COR-L47 (cell line): ENCODE measurements at places on chromosomes 12 and 14.

DNA sequence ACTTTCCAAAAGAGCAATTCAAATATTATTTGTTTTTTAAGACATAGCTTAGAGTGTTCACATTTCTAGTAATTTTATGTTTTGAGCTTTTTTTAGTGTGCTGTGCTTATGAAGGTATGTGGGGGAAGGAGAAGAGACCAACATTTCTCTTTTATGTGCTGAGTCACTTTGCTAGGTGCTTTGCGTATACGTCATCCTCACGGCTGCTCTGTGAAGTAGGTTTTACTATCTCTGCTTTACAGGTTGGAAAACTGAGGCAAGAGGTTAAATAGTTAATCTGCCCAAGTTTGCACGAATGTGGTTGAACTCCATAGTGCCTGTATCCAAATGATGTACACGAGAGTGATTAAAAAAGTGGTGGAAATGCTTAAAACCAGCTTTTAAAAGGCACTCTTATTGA is 75.9 kb downstream of the AEBP2 start:
- no peak for DNase-seq

GRCh38 chr12:70576341-70577282 is 60.6 kb downstream of the PTPRB start:
- DNase-seq, result peak; percentile 80

- DNase-seq, result no peak
Measured at GRCh38 chr12:59972905-59973304, 377.1 kb downstream of the SLC16A7 start.

DNA sequence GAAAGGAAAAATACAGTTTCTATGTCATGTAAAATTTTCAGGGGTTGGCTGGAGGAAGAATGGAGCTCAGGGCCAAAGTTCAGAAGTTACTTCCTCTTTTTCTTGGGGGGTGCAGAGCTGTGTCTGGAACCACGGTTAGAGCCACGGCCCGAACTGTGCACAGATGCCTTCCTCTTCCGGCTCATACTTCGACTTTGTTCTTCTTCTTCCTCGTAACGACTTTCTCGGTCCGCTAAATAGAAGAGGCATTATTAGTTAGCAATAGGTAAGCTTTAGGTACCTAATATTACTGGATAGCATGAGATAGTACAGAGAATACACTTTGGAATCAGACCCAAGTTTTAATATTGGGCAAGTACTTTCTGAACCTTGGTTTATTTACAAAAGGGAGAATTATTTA is 31.2 kb downstream of the SUPT16H start:
- no peak for DNase-seq

GRCh38 chr12:55829967-55830600 is 697 bp upstream of the DNAJC14 start:
- DNase-seq, result peak; percentile 55

DNA sequence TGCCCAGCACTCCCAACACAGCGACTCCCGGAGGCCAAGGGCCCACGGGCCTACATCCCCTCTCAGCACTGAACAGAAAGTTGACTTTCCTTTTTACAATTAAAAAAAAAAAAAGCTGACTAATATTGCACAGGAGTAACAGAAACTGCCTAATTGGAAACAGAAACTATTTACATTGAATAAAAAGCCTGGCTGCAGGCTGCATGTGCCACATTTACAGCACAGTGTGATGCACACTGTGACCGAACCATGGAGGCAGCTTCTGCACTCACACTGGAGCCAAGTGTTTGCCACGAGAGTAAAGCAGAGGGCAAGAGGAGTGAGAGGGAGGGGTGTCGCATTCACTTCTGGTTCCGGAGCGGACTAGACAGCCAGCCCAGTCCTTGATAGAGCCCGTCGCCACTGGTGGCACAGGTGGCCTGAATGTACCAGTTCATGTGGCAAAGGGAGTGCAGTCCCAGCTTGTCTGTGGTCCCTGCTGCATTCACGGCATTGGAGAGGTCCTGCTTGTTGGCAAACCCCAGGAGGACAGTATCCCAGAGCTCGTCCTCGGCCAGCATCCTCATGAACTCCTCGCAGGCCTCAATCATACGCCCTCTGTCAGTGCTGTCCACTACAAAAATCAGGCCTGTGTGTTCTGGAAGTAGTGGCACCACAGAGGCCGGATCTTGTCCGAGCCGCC is 59.2 kb downstream of the SPPL3 start:
- no peak for DNase-seq

DNA sequence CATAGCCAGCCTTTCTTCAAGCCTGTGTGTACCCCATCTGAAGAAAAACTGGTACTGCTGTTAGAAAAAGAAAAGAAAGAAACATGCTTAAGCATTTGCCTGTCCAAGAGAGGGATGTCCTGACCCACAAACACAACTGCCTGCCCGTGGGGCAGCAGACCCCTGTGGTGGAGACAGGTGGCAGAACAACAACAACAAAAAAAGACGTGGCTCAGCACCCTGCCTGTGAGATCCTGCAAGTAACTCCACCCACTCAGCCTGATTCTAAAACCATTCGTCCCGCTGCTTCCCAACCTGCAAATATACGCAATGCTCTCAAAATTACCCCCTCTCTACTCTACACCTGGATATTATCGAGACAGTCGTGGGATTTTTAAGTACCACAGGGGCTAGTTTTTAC is 64.9 kb upstream of the ZDHHC17 start:
- peak; percentile 22 for DNase-seq

- no peak for DNase-seq
Measured at GRCh38 chr12:76569685-76570604, 10.4 kb upstream of the OSBPL8 start.

- no peak for DNase-seq
Measured at GRCh38 chr12:129049917-129050316, 196.6 kb downstream of the GLT1D1 start.

DNA sequence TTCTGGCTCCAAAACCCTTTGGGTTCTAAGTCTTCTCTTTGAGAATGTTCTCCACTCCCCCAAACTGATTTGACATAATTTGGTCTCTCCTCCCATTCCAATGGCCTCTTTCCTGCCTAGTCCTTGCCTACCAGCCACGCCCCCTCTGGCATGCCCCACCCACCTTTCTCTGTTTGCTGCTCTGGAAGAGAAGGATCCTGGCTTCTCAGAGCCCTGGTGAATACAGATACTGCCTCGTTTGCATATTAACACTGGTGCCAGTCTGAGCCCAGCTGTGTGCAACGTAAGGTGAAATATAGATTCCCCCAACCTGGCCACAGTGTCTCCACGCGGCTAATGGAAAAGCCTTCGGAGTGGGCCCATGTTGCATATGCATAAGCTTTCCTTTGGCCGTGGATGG is 79.7 kb downstream of the PAPOLA start:
- DNase-seq, result no peak

GRCh38 chr12:114402084-114402717 is 3.7 kb downstream of the TBX5 start:
- DNase-seq, result no peak

- DNase-seq, result no peak
Measured at GRCh38 chr14:68328509-68328908, 464.4 kb downstream of the ZFP36L1 start.

DNA sequence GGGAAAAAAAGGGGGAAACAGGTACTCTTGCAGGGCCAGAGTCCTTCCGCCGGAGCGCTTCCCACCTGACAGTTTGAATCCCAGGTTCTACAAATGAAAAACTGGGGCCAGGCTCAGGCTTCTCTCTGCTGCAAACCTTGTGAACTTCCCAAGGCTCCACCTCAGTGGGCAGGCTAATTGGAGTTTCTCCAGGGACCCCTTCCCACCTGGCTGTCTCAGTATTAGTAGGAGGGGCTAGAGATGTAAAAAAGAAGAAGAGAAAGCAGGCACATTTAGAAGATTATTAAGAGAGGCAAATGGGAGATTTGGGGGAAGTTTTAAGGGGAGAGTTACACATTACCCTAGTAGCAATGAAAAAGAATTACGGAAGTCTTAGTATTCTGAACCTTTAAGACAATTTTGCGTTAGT is 20.0 kb upstream of the CLEC2D start:
- no peak for DNase-seq

- DNase-seq, result no peak
Measured at GRCh38 chr12:131803961-131804521, 24.2 kb upstream of the MMP17 start.

DNA sequence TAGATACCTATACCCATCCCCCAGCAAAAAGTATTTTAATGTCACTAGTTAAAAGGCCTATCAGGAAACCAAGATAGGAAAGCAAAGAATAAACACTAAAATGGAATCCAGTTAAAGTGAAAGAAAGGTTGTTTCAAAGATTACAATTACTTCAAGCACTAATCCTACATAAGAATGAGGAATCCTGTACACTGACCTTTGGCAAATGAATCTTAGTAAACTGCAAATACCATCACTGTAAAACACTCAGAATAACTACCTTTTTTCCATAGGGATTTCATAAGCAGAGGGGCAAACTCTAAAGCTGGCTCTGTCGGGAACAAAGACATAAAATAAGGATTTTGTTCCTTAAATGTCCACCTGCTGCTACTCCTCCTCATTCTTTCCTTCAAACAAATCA is 25.9 kb downstream of the CEP83 start:
- DNase-seq, result no peak

DNA sequence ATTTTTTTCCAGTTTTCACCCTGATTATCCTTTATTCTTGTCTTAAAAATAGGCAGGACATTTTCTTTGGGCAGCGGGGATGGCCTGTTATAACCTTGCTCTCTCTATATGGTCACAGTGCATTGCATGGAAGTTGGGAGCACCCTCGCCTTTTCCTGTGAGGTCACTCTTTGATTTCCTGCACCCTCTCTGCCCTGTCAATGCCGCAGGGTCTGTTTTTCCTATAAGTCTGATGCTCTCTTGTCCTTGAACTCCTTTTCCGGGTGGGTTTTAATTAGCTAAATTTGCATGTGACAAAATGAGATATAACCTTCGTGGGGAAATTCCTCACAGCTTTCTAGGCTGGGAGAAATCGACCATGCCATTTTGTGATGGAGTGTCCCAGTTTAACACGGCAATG is 194.3 kb downstream of the CACNA1C start:
- DNase-seq, result no peak

DNA sequence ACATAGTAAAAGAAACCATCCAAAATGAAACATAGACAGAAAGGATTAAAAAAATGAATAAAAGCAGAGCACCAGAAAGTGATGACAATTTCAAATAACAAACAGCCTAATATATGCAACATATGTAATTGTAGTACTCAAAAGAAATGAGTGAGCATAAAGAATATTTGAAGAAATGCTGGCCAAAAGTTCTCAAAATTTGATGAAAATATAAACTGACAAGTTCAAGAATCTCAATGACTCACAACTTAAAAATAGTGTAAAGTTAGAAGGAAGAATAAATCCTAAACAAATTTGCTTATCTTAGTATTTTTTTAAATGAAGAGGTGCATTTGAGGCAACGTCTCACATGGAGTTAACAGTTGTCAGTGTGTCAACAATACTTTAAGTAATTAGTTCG is 498.9 kb downstream of the SLC6A15 start:
- no peak for DNase-seq

- no peak for DNase-seq
Measured at GRCh38 chr14:81523016-81523415, 10.6 kb downstream of the SEL1L start.

DNA sequence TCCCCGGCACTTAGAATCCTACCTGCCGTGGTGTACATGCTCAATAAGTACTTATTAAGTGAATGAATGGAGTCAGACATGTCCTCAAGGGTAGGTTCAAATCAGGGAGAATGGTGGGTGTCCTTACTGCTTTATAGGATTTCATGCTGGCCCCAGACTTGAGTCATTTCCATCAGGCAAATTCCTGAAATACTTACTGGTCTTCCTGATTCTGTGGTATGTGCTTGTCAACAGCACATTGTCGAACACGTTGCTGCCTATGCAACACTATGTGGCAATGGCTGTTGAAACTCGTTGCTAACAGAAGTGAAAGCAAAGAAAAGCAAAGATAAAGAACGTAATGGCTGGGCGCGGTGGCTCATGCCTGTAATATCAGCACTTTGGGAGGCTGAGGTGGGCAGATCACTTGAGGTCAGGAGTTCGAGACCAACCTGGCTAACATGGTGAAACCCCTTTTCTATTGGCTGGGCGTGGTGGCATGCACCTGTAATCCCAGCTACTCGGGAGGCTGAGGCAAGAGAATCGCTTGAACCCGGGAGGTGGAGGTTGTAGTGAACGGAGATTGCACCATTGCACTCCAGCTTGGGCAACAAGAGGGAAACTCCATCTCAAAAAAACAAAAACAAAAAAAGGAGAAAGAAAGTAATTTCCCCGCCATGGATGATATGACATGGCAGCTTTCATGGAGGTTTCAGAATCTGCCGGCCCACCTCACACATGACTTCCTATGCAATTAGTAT is 214.9 kb downstream of the ZFP36L1 start:
- DNase-seq, result no peak

DNA sequence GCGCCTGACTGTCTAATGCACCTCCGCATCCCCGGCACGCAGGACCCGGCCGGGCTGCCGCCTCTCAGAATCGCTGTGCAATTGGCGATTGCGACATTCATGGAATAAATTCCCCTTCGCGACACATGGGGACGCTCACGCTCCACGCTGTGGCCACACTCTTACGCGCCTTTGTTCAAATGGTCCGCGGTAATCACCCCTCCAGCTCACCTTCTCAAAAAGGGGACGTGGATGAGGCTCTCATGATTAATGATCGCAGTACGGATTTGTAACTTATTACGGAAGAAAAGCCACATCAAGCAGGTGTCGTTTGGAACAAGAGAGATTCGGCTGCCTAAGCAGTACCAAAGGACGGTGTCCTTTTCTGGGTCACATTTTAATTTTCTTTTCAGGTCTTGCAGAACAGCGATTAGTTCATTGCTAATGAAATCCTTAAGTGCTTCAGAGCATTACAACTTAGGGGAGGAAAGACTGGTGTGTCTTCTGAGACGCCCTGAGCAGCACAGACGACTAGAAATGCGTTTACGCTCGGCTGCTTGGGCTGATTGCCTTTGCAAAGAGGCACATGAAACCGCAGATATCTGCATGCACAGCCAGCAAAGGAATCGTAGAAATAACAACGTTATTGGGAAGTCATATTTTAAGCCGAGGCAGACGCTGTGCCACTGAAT is 37.3 kb upstream of the ADGRD1 start:
- peak; percentile 52 for DNase-seq

DNA sequence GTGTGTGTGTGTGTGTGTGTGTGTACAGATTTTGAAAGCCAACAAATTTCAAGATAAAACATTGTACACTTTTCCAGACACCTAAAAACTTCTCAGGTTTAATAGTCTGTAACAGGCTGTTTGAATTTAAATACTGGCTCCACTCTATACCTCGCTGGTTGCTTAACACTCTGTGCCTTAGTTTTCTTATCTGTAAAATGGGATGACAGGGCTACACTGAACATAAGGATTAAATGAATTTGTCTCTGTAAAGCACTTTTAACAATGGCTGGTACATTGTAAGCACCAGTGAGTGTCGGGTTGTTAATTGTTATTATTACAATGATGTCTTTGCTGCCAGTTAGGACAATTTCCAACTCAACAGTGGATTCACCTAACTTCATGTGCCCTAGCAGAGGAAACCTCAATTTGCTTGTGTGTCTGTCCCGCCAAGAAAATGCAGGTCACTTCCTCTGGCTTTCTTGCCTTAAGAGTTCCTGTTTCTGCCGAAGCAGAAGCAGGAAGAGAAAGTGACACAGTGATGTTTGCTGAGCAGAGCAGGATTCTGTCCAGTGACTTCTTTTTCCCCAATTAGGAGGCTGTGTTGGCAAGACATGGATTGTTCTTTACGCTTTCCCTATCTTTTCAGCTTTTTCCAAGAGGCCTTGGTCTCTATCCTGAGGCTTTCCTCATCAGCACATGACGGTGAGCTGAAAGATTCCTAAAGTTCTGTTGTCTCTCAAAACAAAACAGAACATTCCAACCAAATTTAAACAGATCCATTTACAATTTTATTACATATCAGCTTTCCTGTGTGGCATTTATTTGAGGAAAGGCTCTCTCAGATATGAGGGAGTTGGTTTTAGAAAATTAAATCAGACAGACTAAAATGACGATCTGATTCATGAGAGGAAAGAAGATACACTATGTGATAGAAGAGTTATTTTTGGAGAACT is 154.1 kb upstream of the ATP2B1 start:
- DNase-seq, result no peak
